Stomach (tissue), 19 donors: ENCODE measurements at places on chromosomes 2 and 18. TPM values are rescaled to one million over a fixed set of nuclear protein-coding genes. Genes with fewer than 3 reads are reported as not detected.

The CDH2 gene
- 18.7 TPM for total RNA-seq

The DOK6 gene
- 2.0 TPM for total RNA-seq

The IGFBP5 gene
- 166 TPM for total RNA-seq

The CDK5R2 gene
- 0.45 TPM for total RNA-seq

The HNMT gene
- 11.2 TPM for total RNA-seq

The TDRD15 gene
- not detected for total RNA-seq

The APOB gene
- total RNA-seq = 5.8 TPM

The ALMS1 gene
- 32.9 TPM for total RNA-seq

The CFAP53 gene
- not detected for total RNA-seq

The ACADL gene
- total RNA-seq = not detected

The LTBP1 gene
- 32.1 TPM for total RNA-seq

The SCN9A gene
- 24.3 TPM for total RNA-seq

The RBMS1 gene
- 4.3 TPM for total RNA-seq

The NMUR1 gene
- total RNA-seq = not detected

The SCN3A gene
- 12.5 TPM for total RNA-seq

The TBR1 gene
- total RNA-seq = not detected

The FIGN gene
- total RNA-seq = 6.6 TPM

The MYO7B gene
- 155 TPM for total RNA-seq

The PKDCC gene
- 66.8 TPM for total RNA-seq

The RUFY4 gene
- total RNA-seq = not detected

The SERPINB7 gene
- not detected for total RNA-seq

The ZBTB7C gene
- 47.8 TPM for total RNA-seq

The NRP2 gene
- total RNA-seq = 166 TPM

The AQP4 gene
- not detected for total RNA-seq

The VWC2L gene
- total RNA-seq = not detected

The HSBP1L1 gene
- total RNA-seq = 13.6 TPM

The TEX44 gene
- total RNA-seq = not detected

The ZNF396 gene
- not detected for total RNA-seq

The MZT2A gene
- total RNA-seq = not detected

The TUBA3E gene
- not detected for total RNA-seq

The CKAP2L gene
- total RNA-seq = 4.4 TPM

The HMSD gene
- not detected for total RNA-seq

The ATP8B1 gene
- 189 TPM for total RNA-seq

The AP1S3 gene
- total RNA-seq = 11.6 TPM

The CLEC4F gene
- not detected for total RNA-seq
